Activated CD8-positive, alpha-beta T cell treated with anti-CD3 and anti-CD28 coated beads, Interleukin-2, amount 10 ng/mL, durations not matched to agents 7 days and 5 days (primary cell): ENCODE measurements at places on chromosomes 12 and 14. TPM values are rescaled to one million over a fixed set of nuclear protein-coding genes. Genes with fewer than 3 reads are reported as not detected.

GRCh38 chr14:82067221-82067875 is 533.7 kb upstream of the SEL1L start:
- no peak for DNase-seq
- H3K27me3 ChIP-seq, result no peaks in the 10 kb centered on the region
- no peak overlapping the region for H3K4me3 ChIP-seq

DNA sequence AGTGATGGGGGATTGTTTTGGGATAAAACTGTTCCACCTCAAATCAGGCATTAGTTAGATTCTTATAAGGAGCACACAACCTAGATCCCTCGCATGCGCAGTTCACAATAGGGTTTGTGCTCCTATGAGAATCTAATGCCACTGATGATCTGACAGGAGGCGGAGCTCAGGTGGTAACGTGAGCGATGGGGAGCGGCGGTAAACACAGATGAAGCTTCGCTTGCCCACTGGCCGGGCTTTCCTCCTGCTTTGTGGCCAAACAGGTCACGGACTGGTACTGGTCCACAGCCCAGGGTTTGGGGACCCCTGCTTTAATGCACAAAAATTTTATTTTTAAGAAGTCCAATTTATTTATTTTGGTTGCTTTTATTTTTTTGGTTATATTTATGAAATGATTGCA is 238.8 kb downstream of the AACS start:
- no peaks in the 10 kb centered on the region for H3K27me3 ChIP-seq
- no peak overlapping the region for H3K27ac ChIP-seq
- DNase-seq, result no peak
- no peaks in the 10 kb centered on the region for H3K36me3 ChIP-seq

DNA sequence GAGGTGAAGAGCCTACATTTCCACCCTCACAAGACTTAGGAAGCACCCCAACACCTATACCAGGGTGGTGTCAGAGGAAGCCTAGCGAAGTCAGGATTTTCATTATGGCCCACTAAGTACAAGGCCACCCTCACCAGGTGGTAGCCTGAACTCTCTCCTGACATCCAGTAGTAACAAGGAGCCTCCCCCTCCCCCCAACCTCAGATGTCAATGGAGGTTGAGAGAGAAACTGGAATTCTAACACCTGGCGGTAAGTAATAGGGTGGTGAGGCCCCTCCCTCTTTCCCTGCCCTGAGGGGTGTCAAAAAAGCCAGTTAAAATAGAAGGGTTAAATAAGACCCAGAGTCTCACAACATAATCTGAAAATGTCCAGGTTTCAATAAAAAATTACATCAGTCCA is 37.6 kb downstream of the SINHCAF start:
- no peak overlapping the region for H3K4me3 ChIP-seq
- H3K4me1 ChIP-seq, result peaks cover 2% of the 10 kb centered on the region
- no peak overlapping the region for H3K27ac ChIP-seq

DNA sequence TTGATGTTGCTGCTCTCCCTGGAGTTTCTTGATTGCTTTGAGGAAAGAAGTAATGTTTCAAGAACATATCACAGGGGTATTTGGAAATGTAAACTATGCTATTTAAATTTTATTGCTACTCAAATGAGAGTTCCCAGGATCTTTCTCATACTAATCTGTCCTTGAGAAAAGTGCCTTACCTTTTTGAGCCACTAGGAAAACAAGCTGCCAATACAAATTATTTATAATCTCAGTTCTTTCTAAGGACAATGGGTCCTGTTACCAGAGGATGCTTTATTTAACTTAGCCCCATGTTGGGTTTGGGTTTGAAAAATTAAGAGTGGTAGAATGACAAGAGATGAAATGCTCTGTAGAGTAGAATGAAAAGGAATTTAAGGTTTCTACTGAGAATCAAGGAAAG is 258.2 kb upstream of the PRKD1 start:
- H3K27me3 ChIP-seq, result no peaks in the 10 kb centered on the region
- no peaks in the 10 kb centered on the region for H3K4me1 ChIP-seq
- H3K36me3 ChIP-seq, result no peaks in the 10 kb centered on the region
- no peak overlapping the region for H3K27ac ChIP-seq

DNA sequence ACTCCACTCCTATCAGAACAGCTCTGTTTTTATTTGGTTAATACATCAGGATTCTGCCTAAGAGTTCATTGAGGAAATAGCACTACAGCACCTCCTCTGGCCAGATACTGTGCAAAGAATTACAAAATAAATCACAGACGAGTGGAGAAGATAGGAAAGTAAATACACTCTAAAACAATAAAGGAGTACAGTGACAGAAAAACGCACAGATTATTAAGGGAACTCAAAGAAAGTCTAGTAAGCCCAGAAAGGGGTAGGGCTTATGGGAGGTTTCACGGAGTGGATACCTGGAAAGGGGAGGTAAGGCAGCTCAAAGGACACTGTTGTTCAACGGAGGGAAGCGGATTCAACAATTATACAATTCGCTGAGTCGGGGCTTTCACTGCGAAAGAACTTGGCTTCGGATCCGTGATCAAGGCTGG is 5.5 kb downstream of the OR10AD1 start:
- peaks cover 20% of the 10 kb centered on the region for H3K27me3 ChIP-seq
- peak; percentile 46 for DNase-seq
- H3K4me3 ChIP-seq, result peak overlapping the region; percentile 76
- H3K36me3 ChIP-seq, result peaks cover 28% of the 10 kb centered on the region

DNA sequence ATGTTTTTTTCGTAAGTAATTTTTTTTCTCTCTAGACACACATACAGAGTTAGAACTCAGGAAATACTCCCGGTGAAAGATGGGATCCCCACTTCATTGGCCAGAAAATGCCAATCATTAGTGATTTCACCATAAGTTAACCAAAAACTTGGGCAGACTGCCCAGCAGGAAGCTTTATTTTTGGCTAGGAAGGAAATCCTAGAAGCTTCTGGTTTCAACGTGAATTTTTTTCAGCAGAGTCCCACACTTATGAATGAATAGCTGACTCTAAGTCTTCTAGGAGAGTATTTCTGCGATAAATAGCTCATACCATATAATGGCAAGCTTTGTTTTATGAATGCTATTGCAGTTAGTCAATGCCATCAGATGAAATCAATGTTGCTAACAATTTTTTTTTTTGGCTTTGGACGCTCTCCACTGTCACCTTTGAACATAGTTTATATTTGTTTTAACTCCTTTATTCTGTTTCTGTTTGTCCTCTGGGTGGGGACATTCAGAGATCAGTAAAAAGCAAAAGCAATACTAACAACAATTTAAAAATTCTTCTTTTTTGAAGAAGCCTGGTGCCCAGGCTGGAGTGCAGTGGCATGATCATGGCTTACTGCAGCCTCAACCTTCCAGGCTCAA is 9.5 kb downstream of the PPP1CC start:
- H3K27me3 ChIP-seq, result no peaks in the 10 kb centered on the region
- no peak overlapping the region for H3K4me3 ChIP-seq
- H3K36me3 ChIP-seq, result peaks cover 62% of the 10 kb centered on the region
- no peak for DNase-seq
- H3K4me1 ChIP-seq, result peaks cover 63% of the 10 kb centered on the region

DNA sequence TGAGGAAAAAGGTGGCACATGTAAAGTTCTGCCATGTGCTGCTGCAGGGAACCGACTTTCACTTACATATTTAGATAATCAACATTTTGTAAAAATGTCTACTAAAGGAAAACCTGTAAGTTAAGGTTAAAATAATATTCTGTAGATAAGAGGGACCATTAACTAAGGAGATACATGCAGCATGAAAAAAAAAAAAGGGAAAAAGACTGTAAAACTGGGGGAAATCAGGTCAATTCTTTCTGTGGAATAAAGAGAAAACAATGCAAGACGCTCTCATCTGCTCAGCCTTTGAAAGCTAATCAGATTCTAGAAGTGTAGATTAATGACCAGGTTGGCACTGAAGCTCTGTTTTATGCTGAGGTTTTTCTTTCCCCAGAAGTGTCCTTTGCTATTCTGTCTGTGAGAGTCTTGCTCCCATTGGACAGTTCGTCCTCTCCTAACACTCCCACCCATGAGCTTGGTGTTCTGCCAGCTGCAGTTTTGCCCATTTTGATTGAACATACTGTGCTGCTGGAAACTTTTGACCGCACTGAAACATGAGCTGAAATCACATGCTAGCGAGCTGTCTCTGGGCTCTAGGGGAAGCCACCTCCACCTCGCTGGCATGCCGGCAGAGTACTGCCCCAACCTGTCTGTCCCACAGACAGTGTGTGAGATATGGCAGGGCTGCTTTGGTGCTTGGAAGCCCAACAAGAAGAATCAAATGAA is 39.7 kb downstream of the PPTC7 start:
- no peak for DNase-seq
- H3K27ac ChIP-seq, result no peak overlapping the region
- H3K4me3 ChIP-seq, result no peak overlapping the region
- peaks cover 34% of the 10 kb centered on the region for H3K4me1 ChIP-seq

- H3K36me3 ChIP-seq, result no peaks in the 10 kb centered on the region
- peaks cover 5% of the 10 kb centered on the region for H3K27me3 ChIP-seq
- no peak overlapping the region for H3K27ac ChIP-seq
- no peak overlapping the region for H3K4me3 ChIP-seq
- DNase-seq, result no peak
Observed at GRCh38 chr12:26317942-26318575, 122.7 kb downstream of the SSPN start.

DNA sequence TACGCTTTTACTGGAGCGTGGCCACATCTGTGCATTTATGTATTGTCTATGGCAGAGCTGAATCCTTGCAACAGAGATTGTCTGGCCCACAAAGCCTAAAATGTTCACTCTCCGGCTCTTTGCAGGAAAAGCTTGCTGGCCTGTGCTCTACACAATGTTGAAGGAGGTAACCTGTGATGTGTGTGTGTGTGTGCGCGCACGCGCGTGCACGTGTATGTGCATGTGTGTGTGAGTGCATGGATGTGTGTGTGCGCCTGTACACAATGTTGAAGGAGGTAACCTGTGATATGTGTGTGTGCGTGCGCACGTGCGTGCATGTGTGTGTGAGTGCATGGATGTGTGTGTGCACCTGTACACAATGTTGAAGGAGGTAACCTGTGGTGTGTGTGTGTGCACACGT is 62.7 kb downstream of the RFLNA start:
- peaks cover 17% of the 10 kb centered on the region for H3K36me3 ChIP-seq
- no peak for DNase-seq
- no peak overlapping the region for H3K27ac ChIP-seq
- H3K4me1 ChIP-seq, result no peaks in the 10 kb centered on the region
- no peak overlapping the region for H3K4me3 ChIP-seq

DNA sequence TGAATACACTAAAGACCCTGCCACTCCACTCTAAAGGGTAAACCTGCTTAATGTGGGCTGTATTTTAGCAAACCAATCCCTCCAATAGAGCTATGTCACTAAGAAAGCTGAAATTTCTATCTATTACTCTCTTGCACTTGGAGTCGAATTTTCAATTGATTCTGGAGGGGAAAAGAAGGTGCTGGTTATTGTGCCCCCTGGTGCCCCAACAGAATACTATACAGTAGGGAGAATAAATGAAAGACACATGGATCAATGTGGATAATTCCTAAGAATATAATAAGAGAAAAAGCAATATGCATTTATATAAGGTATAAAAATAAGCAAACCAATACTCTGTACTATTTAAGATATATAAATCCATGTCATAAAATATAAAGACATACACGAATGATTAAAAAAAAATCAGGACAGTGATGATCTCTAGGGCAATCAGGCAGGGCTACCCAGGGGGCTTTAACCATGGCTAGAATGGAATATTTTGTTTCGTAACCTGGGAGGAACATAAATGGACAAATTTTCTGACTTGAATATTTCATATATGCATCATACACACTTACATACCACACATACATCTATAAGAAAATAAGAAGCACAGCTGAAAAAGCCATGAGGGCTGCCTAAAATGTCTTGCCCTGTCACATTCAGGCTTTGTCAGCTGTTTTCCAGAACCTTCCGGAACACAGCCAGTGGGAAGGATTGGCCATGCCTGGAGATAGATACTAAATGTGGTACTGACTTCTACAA is 54.4 kb downstream of the EFCAB11 start:
- H3K36me3 ChIP-seq, result no peaks in the 10 kb centered on the region
- peak; percentile 38 for DNase-seq
- peaks cover 11% of the 10 kb centered on the region for H3K4me1 ChIP-seq
- no peaks in the 10 kb centered on the region for H3K27me3 ChIP-seq
- H3K27ac ChIP-seq, result no peak overlapping the region

- peaks cover 2% of the 10 kb centered on the region for H3K27me3 ChIP-seq
- H3K36me3 ChIP-seq, result no peaks in the 10 kb centered on the region
- no peaks in the 10 kb centered on the region for H3K4me1 ChIP-seq
- H3K27ac ChIP-seq, result no peak overlapping the region
Observed at GRCh38 chr12:59834659-59835474, 239.0 kb downstream of the SLC16A7 start.

Gene MMAB
- 44.3 TPM for total RNA-seq

Gene ACSM4
- not detected for total RNA-seq

GRCh38 chr14:70595443-70596185 is 4.8 kb downstream of the MED6 start:
- peaks cover 26% of the 10 kb centered on the region for H3K4me1 ChIP-seq
- H3K27me3 ChIP-seq, result no peaks in the 10 kb centered on the region
- no peak for DNase-seq
- H3K4me3 ChIP-seq, result no peak overlapping the region
- H3K27ac ChIP-seq, result no peak overlapping the region
- H3K36me3 ChIP-seq, result peaks cover 34% of the 10 kb centered on the region

GRCh38 chr14:65414961-65415589 is 2.5 kb downstream of the FUT8 start:
- H3K27ac ChIP-seq, result no peak overlapping the region
- DNase-seq, result peak; percentile 56
- H3K4me3 ChIP-seq, result peak overlapping the region; percentile 100
- peaks cover 49% of the 10 kb centered on the region for H3K4me1 ChIP-seq
- no peaks in the 10 kb centered on the region for H3K27me3 ChIP-seq

DNA sequence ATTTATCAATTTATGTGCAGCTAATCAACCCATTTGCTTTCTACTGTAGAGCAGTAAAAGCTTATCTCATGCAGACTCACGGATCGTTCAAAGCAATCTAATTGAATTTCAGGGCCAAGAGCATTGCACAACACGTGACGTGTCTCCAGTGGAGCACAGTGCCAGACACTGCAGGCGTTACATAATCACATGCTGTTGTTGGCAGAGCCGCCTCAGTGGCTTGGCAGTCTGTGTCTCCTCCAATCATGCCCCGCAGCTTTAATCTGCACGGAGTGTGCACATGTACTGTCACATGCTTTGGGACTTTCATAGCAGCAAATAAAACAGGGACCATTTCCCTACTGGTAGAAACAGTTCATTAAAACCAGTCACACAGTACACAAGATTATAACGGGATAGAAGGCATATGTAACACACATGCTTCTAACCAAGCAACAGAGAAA is 309.3 kb downstream of the ITPR2 start:
- H3K27me3 ChIP-seq, result no peaks in the 10 kb centered on the region
- H3K4me1 ChIP-seq, result peaks cover 15% of the 10 kb centered on the region
- no peak overlapping the region for H3K4me3 ChIP-seq

Gene OR4K17
- total RNA-seq, result not detected

Gene PRICKLE1
- total RNA-seq, result 0.11 TPM

DNA sequence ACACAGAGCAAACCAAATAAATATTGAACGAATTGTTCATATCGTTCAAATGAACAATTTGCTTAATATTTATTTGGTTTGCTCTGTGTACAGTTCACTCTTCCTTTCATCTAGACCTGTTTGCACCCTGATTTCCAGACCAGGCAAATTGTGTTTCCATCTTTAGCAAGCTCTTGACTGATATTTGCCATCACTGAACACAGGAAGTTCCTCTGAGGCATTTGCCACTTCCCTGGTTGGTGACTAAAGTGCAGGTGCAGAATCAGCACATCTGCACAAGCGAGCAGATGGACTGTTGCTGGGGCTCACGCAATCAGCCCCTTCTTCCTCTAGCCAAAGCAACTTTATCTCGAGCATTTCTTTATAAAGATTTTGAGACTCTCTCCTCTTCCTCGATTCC is 112.9 kb downstream of the DAAM1 start:
- H3K27me3 ChIP-seq, result no peaks in the 10 kb centered on the region
- peak overlapping the region; percentile 12 for H3K4me3 ChIP-seq
- H3K27ac ChIP-seq, result peak overlapping the region; percentile 62
- peaks cover 16% of the 10 kb centered on the region for H3K36me3 ChIP-seq
- DNase-seq, result peak; percentile 67

Gene MAP1LC3B2
- total RNA-seq, result 1.7 TPM

Gene LRFN5
- not detected for total RNA-seq
